ENCODE measurements at places on chromosomes 2 and 18.

- no peak for DNase-seq
These were observed 194.4 kb downstream of the SLC8A1 start for GRCh38 chr2:40257340-40258134.

DNA sequence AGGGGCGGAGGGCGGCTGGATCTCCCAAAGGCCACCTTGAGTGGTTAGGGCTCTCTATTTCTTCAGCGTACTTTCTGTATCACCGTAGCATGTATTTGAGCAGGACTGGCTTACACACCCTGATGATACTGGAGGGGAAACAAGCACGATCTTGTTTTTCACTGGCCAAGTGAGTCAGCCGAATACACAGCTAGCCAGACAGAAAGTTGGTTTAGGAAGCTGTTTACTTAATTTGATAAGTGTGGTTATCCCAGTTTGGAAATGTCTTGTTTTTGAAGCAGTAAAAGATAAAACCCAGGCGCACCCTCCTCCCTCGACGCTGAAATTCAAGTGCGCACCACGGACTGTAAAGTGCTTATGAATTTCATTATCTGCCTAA is 582 bp downstream of the RIOK3 start:
- no peak for DNase-seq

- no peak for DNase-seq
These were observed 11.1 kb downstream of the TTL start for GRCh38 chr2:112493048-112493447.

- no peak for DNase-seq
These were observed 68.9 kb upstream of the ZSWIM2 start for GRCh38 chr2:186917866-186918265.

DNA sequence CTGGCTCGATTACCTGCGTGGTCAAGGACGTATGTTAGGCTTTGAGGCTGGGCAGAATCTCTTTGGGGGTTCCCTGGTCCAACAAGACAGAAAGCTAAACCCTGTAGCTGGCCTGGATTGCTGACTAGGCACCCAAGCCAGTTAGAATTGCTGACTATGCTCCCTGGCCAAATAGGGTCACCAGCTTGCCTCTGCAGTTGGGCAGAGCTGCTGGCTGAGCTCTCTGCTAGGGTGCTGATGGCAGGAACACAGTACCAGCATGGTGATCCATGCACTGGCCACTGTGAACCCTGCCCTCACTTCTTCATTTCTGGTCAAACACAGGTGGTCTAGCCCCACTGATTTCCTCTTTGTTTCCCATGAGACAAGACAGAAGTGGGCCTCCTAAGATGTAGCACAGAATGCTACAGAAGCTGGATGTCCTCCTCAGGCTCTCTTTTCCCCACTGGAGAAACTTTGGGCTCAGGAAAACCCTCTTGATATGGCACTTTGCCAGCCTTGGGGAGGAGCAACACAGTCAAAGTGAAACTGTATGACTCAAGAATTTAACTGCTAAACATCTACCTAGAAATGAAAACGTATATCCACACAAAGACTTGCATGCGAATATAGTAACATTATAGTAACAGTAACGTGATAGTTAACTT is 20.8 kb downstream of the SP140L start:
- no peak for DNase-seq

GRCh38 chr2:221388891-221389290 is 183.2 kb downstream of the EPHA4 start:
- DNase-seq: no peak

DNA sequence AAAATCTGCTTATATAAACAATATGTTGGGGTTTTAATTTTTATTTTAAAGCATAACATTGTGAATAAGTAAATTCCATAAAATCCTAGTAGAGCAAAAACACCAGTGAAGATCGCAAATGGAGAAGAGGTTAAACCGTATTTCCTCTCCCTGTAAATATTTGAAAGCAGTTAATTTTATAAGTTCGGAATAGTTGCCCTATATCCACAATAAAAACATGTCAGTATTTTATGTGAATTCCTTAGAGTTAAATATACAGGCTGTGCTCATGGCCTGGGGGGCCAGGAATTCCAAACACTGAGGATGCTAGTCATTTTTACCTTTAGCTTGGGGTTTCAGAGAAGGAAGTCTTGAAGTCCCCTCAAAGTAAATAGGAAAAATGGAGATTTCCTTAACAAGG is 135.0 kb downstream of the FIGN start:
- peak; percentile 22 for DNase-seq

GRCh38 chr18:57630754-57631595 is 9.3 kb upstream of the NARS1 start:
- no peak for DNase-seq

GRCh38 chr2:149101818-149102217 is 63.3 kb downstream of the LYPD6B start:
- DNase-seq: no peak

- no peak for DNase-seq
These were observed 120.4 kb downstream of the DCDC2C start for GRCh38 chr2:3823748-3824147.

GRCh38 chr2:33492399-33493134 is 16.1 kb downstream of the RASGRP3 start:
- DNase-seq: no peak

GRCh38 chr2:98550165-98550564 is 58.1 kb downstream of the COA5 start:
- DNase-seq: no peak

GRCh38 chr18:77087393-77088141 is 45.0 kb downstream of the MBP start:
- DNase-seq: no peak

- DNase-seq: no peak
These were observed 46.9 kb downstream of the EMILIN2 start for GRCh38 chr18:2893676-2894075.

GRCh38 chr18:48954886-48955819 is 4.4 kb upstream of the SMAD7 start:
- no peak for DNase-seq

DNA sequence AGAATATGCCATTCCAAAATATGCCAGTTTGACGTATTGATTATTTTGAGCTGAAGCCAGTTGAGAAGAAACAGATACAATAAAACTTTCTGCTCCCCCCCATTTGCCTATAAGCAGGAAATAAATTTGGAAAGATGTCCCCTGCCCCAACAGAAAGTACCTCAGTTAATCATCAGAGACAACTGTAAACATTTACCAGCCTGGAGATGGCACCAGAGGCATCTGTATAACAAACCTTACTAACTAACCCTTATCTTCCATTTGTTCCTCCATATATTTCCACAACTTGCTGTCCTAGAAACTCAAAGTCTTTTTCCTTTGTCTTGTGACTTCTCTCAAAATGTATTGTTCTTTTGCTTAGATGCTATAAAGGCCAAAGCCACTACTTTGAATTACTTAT is 93.8 kb downstream of the AKAIN1 start:
- no peak for DNase-seq

GRCh38 chr2:35339211-35339610 is 1016.4 kb upstream of the CRIM1 start:
- no peak for DNase-seq

- DNase-seq: no peak
These were observed 78.9 kb upstream of the ZSWIM2 start for GRCh38 chr2:186927867-186928191.

- DNase-seq: peak; percentile 7
These were observed 1.2 kb downstream of the SLC35F5 start for GRCh38 chr2:113755035-113755834.

- no peak for DNase-seq
These were observed 6.7 kb downstream of the CHMP3 start for GRCh38 chr2:86556508-86556907.

- no peak for DNase-seq
These were observed 11.4 kb upstream of the ZAP70 start for GRCh38 chr2:97701851-97702465.

GRCh38 chr2:231532756-231533035 is 2.5 kb upstream of the NMUR1 start:
- no peak for DNase-seq

- no peak for DNase-seq
These were observed 62.7 kb downstream of the ADD2 start for GRCh38 chr2:70705160-70705850.

DNA sequence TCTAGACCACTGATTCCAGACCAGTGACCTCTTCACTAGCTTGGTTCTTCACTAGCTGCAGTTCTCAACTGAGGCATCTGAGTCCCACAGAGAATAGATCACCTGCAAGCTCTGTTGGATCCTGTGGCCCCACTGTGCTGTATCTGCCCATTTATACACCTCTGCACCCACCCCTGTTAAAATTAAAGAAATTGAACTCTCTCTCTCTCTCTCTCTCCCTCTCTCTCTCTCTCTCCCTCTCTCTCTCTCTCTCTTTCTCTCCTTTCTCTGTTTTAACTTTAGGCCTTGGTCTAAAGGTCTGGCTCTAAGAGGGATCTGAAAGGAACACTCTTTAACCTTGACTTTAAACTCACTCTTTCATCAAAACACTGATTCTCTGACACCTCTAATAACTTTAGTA is 150.5 kb downstream of the ZEB2 start:
- no peak for DNase-seq

GRCh38 chr18:41923446-41923845 is 31.6 kb upstream of the PIK3C3 start:
- no peak for DNase-seq

DNA sequence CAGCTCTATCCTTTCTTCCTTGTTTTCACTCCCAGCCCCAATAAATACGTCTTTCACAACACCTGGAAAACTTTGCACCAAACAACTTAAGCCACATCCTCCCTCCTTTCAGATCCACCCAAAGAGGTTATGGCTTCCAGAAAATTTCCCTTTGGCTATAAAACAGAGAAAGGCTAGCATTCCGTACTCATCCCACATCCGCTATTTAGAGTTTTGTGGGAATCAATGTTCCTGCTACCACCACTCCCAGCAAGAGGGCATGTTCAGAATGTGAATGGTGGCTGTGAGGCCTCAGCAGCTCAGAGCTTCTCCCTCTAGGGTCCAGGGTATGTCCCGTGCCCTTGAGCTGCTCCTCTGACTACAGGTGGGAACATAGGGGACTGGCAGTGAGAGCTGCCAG is 214.6 kb downstream of the NCK2 start:
- DNase-seq: no peak

- DNase-seq: no peak
These were observed 141.3 kb upstream of the SLC1A4 start for GRCh38 chr2:64847930-64848329.

- no peak for DNase-seq
These were observed 133.4 kb upstream of the REG3A start for GRCh38 chr2:79292958-79293315.

- no peak for DNase-seq
These were observed 1.5 kb downstream of the CNRIP1 start for GRCh38 chr2:68317971-68318913.

DNA sequence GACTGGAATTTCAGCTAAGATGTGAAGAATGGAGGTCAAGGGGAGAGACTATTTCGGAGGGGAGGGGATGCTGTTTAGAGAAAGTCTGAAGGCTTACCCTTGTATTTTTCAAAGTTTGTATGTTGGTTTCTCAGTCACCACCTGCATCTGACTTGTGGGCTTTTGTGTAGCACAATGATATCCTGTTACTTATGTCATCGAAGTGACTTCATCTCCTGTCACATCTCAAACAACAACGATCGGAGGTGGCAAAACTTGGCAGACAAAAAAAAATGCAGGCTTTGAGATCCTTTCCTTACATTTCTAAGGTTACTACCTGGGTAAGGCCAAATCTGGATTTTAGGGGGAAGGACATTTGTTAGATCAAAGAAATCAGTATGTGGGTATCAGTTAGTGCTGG is 11.7 kb upstream of the CXCR4 start:
- no peak for DNase-seq

DNA sequence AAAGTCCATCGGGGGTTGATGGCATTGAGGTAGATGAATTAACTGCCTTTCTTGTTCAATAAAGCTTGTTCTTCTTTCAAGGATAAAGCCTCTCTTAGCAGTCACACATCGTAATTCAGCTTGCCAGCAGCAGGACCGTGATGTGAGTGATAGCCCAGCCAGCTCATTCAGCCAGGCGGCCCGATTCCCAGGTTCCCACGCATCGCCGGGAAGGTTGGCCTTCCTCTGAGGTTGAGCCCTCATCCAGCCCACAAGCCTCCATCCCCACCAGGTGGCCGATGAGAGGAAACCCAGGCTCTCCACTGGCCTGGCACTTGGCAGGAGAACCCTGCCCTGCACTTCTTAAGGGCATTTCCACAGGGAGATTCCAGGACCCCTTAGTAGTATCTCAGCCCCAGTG is 4.7 kb downstream of the AGAP1 start:
- DNase-seq: no peak

GRCh38 chr2:133657591-133657990 is 89.3 kb upstream of the NCKAP5 start:
- DNase-seq: no peak

GRCh38 chr2:177682006-177682405 is 289.4 kb downstream of the AGPS start:
- no peak for DNase-seq

DNA sequence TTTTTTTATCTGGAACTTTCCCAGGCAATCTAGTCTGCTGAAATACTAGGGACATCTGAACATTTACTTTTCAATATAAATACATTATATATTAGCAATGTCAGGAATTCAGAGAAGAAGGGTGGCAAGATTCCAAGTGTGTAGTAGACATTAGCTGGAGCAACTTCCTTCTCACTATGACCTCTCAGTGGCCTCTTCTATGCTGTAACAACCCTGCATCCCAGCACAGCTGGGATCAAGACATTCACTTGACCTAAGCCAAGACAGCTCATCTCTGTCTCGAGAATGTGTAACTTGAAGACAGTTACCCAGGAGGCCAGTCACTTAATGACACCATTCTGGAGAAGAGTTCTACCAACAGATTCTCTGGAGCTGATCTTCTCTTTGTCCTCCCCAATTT is 61.7 kb upstream of the RALBP1 start:
- no peak for DNase-seq

DNA sequence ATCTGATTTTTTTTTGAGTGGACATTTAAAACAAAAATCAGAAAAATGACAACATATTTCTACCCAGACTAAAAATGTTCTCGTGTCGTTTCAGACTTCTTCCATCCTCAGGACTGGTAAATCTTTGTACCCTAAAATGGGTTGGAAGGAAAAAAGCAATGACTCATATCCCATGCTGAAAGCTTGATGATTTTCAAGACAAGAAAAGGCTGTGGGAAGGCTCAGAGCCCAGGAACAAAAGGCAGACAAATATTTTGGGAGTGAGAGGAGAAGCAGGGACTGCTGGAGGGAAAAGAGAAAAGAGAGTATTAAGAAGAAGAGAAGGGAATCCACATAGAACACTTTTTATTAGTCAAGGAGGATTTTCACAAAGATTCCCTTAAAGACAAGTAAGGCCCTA is 77.1 kb upstream of the CTAGE1 start:
- no peak for DNase-seq

DNA sequence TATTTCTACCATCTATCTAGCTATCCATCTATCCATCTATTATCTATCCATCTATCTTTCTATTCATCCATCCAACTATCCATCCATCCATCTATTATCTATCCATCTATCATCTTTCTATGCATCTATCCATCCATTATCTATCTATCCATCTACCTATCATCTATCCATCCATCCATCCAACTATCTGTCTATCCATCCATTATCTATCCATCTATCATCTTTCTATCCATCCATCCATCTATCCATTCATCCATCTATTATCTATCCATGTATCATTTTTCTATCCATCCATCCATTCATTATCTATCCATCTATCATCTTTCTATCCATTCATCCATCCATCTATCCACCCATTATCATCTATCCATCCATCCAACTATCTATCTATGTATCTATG is 24.6 kb upstream of the ZNF407 start:
- DNase-seq: no peak

All from HAP-1 (cell line).